Pulmonary artery endothelial cell (primary cell): ENCODE measurements at places on chromosomes 6 and 20. TPM values are rescaled to one million over a fixed set of nuclear protein-coding genes. Genes with fewer than 3 reads are reported as not detected.

GRCh38 chr6:35086636-35087360, 54.3 kb downstream of the TCP11 start:
- no peak for DNase-seq

- DNase-seq: no peak
These were observed 45.1 kb upstream of the SLC22A23 start for GRCh38 chr6:3501826-3502500.

The SESN1 gene
- total RNA-seq: 31.0 and 32.3 TPM in 2 replicates

DNA sequence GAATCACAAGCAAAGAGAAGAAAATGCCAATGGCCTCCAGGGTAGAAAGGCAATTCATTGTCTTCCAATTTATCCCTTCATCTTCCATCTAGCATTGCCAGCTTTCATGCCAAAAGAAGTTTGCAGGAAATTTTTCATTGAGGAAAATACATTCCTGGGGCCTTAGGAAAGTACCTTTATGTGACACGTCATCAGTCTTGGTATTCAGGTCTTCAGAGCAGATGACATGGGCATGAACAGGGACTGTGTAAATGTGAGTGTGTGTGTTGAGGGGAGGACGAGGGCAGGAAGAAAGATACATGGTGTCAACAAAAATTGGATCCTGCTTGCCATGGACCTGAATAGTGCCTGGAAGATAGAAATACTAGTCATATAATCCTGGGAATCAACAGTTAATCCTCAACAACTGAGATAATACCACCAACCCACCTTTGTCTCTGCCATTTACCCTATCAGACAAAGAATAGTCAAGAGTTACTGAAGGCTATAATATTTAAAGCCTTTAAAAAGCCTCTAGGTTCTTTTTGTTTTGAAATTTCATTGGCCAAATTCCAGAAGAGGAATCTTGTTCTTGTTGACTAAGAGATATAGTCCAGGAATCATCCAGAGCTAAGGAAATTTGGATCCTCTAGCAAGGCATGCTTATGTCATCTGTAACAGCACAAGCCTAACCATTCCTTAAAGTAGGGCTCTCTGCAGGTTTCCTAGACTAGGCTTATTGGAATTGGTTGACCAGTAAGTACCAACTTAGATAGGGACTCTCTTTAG, 405.8 kb upstream of the SASH1 start:
- DNase-seq: no peak

DNA sequence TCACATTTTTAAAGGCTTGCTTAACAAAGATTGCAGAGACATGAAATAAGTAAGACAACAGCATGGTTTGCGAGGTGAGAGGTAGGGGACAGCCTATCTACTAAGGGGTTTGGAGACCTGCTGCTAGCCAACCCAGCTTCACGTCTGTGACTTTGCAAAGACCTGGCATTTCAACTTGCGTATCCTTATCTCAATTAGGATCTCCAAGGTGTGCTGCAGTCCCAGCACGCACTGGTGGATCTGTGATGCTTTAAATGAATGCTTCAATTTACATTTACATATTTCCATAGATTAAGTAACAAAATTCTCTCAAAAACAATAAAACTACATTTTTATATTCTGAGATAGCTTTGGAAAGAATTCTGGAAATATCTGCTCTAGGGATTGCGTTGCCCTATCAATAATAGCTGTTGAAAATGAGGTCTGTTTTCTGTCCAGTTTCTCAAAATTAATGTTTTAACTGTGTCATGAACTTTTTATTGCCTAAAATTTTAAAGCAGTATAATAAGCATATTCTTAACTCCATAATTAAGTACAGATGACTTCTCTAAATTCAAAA, 124.4 kb upstream of the EDN1 start:
- no peak for DNase-seq

DNA sequence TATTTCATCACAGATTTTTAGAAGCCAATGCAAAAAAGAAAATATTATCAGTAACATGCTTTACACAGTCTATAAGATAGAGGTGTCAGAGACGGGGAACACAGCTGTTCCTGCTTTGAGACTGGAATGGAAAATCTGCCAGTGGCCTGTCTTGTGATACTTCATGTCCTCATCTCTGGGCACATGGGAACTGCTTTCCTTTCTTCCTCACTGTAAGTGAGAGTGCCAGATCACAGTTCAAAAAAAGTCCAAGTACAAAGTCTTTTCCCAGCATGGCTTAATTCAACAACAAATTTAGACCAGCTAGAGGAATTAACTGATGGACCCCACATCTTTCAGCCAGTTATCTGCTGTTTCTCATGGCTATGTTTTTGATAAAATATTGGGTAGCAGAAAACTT, 490.4 kb downstream of the CDKAL1 start:
- no peak for DNase-seq

GRCh38 chr6:158374020-158374419, 61.8 kb downstream of the TULP4 start:
- no peak for DNase-seq

DNA sequence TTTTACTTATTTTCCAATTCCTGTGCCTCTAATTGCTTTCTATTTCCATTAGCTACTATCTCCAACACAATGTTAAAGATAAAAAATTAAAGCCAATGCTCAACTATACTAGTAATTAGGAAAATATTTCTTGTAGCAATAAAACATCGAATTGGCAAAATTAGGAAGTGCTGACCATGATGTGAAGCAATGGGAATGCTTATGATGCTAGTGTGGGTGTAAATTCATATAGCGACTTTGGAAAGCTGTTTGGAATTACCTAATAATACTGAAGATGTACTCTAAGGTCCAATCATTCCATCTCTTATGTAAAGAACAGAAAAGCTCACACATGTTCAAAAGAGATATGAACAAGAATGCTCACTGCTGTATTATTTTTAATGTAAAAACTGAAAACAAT, 78.2 kb downstream of the UBE3D start:
- no peak for DNase-seq

GRCh38 chr6:101069191-101069795, 188.2 kb upstream of the ASCC3 start:
- DNase-seq: no peak

- no peak for DNase-seq
These were observed 142.0 kb upstream of the SOX4 start for GRCh38 chr6:21451546-21452013.

DNA sequence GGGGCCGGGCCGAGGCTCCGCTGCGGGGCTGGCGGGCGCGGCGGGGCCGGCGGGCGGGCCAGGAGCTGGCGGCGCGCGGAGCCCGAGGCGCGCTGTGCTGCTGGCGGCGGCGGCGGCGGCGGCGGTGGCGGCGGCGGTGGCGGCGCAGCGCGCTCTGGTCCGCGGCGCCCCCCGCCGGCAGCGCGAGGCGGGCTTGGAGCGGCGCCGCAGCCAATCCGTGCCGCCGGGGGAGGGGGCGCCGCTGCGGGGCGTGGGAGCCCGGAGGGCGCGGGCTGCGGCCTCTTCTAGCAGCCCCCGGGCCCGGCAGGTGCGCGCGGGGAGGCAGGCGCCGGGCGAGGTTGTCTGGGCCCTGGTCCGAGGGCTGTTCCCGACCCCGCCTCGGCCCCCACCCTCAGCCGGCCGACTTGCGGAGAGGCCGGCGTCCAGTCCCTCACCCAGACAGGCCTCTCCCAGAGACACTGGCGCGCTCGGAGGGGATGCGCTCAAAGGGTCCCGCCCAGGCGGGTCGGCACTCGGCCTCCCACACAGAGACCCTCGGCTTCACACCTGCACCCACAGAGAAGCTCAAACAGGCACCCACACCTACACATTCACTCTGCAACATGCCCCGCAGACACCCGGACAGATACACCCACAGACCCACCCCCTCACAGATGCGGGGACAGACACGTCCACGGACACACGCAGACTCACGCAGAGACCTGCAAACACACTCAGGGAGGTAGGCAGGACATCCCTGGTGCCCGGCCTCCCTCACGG, at the start of gene RIMS4:
RIMS4 (minus strand) TSS at position 156 of the 759 bp plus-strand sequence. CDS start 275 bp downstream, outside the sequence.
- DNase-seq: no peak

- no peak for DNase-seq
These were observed 70.0 kb upstream of the AHI1 start for GRCh38 chr6:135567375-135568083.

The C4B gene
- total RNA-seq: 0.66 and 1.0 TPM in 2 replicates

The ZKSCAN4 gene
- total RNA-seq: 5.6 and 5.7 TPM in 2 replicates

The ANKS1A gene
- total RNA-seq: 10.2 and 17.5 TPM in 2 replicates
